ENCODE measurements at places on chromosomes 4 and X.

DNA sequence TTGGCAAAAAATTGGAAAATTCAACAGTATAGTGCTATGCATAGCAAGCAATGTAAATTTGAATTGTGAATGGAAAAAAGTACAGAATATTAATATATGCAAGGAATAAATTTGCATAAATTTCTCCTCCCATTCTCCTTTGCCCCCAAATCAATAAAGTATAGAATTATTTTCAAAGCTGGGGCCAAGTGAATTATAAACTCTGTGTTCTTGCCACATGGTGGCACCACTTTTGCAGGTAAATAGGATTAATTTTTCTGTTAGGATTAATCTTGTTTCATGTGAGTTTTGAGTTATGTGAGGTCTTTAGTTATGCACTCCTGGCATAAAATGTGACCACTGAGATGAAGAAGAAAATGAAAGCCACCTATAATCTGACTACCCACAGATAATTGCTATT is 19.9 kb downstream of the COPS4 start:
- peak; percentile 33 for DNase-seq

GRCh38 chr4:174215961-174216680 is 67.3 kb downstream of the FBXO8 start:
- peak; percentile 39 for DNase-seq

DNA sequence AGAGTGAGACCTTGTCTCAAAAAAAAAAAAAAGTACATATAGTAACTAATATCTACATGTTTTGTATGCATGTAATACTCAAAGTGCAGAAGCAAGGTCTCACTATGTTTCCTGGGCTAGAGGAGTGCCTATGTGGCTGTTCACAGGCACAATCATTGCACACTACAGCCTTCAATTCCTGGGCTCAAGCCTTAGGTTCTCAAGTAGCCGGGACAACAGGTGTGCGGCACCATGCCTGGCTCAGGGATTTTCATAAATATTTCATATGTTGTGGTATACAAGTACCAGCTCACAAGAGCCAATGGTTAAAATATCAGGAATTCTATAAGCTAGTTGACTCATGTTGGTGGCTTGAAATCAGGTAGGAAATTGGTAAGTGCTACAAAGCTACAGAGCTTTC is 94.8 kb downstream of the LARP7 start:
- DNase-seq, result no peak

- DNase-seq, result peak; percentile 22
Observed at GRCh38 chr4:2339458-2340271, 77.8 kb upstream of the MXD4 start.

GRCh38 chrX:31384471-31384870 is 312.6 kb upstream of the FTHL17 start:
- DNase-seq, result no peak

DNA sequence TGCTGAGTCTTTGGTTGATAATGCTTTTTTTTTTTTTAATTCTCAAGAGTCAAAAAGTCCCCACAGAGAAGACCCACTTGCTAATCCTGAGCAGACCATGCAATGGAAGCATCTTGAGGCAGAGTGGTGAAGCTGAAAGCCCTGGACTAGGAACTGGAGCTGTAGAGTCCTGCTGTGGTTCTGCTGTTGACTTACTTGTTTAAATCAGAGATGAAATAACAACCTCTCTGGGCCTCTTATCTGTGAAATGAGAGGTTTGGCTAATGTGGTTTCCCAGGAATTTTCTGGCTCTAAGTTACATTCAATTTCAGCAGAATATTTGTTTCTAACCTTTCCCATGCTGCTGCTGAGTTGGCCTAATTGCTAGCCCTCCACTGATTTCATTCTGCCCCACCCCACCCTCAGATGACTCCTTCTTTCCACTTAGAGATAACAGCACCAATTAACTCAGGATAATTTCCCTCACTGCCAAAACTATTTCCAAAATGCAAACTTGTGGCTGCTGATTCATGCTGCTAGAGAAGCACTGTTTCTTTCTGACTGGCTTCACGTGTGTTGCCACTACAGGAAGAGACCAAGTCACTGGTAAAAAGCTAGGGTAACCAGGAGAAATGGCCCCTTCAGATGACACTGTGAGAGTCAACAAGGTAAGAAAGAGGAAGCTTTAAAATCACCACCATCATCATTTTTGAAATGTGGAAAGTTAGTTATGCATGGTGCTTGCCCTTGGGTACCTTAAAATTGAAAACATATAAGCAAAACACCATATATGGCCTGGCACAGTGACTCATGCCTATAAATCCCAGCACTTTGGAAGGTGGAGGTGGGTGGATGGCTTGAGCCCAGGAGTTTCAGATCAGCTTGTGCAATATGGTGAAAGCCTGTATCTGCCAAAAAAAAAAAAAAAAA is 326.4 kb downstream of the DCHS2 start:
- DNase-seq, result peak; percentile 31

All from stomach (tissue), 19 donors.